ENCODE measurements at places on chromosomes 12 and 14. TPM values are rescaled to one million over a fixed set of nuclear protein-coding genes. Genes with fewer than 3 reads are reported as not detected.

Gene OR6C2
- not detected for total RNA-seq

GRCh38 chr14:74695406-74695805 lies 17.5 kb downstream of the AREL1 start:
- H3K27ac ChIP-seq, result no peak overlapping the region
- H3K36me3 ChIP-seq, result no peaks in the 10 kb centered on the region

Gene TSHR
- not detected for total RNA-seq

DNA sequence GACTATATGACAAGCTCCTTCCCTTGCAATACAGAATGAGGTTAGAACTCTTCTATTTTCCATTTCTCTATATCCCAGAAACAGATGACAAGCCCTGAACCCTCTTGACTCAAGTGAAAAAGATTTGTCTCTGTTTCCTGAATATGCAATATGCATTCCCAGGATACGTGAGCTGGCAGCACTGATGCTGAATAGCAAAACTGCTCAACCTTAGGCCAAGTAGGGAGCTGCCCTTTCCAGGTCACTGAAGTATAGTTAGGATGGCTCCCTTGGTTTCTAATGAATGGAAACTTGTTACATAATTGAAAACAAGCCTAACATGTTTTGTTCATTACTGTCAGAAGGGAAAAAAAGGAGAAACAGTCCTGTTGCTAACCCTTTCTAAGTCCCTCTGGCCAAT lies 47.9 kb upstream of the PLEKHG7 start:
- no peaks in the 10 kb centered on the region for H3K4me1 ChIP-seq
- H3K27me3 ChIP-seq, result no peaks in the 10 kb centered on the region
- no peak overlapping the region for H3K4me3 ChIP-seq
- peak overlapping the region; percentile 59 for H3K27ac ChIP-seq
- no peak for DNase-seq
- H3K36me3 ChIP-seq, result no peaks in the 10 kb centered on the region

- peak within 1 kb of the TSS; percentile 82 for H3K4me3 ChIP-seq
- H3K27me3 ChIP-seq, result no peaks in the 10 kb centered on the region
- H3K27ac ChIP-seq, result peak within 1 kb of the TSS; percentile 97
- H3K4me1 ChIP-seq, result no peaks in the 10 kb centered on the region
- peak; percentile 82 for DNase-seq
Measured at GRCh38 chr12:89708565-89709156, at the start of gene ATP2B1. Gene ATP2B1 (minus strand): TSS chr12:89708838. CDS start chr12:89655886, 52,952 bp downstream.

GRCh38 chr12:26696048-26696612 lies 136.9 kb downstream of the ITPR2 start:
- DNase-seq, result no peak
- no peaks in the 10 kb centered on the region for H3K36me3 ChIP-seq
- no peaks in the 10 kb centered on the region for H3K4me1 ChIP-seq
- H3K4me3 ChIP-seq, result no peak overlapping the region
- H3K27ac ChIP-seq, result no peak overlapping the region

DNA sequence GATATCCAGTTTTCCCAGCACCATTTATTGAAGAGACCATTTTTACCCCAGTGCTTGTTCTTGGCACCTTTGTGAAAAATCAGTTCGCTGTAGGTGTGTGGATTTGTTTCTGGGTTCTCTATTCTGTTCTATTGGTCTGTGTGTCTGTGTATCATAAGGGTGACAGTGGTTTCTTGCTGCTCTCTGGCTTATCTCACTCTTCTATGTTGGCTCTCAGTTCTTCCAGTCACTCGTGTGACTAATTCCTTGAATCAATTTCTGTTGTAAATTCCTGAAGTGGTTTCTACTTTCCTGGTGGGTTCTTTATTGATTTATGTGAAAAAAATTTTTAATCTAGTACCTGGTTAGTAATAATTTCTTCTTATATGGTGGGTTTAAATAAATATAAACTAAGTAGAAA lies 58.3 kb downstream of the OTOGL start:
- H3K27ac ChIP-seq, result no peak overlapping the region
- no peaks in the 10 kb centered on the region for H3K27me3 ChIP-seq
- H3K4me3 ChIP-seq, result no peak overlapping the region
- H3K36me3 ChIP-seq, result no peaks in the 10 kb centered on the region

Gene LRFN5
- 3.2 TPM for total RNA-seq

DNA sequence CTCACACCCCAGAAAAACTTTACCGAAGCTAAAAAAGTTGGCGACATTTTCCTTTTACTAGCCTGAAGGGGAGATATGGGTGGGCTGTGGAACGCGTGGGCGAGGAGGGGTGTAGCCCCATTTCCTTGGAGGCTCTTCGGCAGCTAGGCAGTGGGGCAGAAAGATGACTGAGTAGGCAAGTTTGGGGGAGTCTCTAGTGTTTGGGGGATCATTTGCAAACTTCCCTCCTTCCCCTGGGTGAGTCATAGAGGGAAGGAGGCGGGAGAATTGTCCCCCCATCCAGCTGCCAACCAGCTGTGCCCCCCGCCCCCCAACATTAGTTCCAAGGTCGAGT lies 2.3 kb downstream of the GLI1 start:
- H3K4me1 ChIP-seq, result peaks cover 8% of the 10 kb centered on the region
- H3K4me3 ChIP-seq, result peak overlapping the region; percentile 77
- DNase-seq, result no peak
- no peaks in the 10 kb centered on the region for H3K27me3 ChIP-seq
- H3K36me3 ChIP-seq, result no peaks in the 10 kb centered on the region

Gene SLCO1B3
- not detected for total RNA-seq

Gene BEGAIN
- total RNA-seq, result 4.1 TPM

DNA sequence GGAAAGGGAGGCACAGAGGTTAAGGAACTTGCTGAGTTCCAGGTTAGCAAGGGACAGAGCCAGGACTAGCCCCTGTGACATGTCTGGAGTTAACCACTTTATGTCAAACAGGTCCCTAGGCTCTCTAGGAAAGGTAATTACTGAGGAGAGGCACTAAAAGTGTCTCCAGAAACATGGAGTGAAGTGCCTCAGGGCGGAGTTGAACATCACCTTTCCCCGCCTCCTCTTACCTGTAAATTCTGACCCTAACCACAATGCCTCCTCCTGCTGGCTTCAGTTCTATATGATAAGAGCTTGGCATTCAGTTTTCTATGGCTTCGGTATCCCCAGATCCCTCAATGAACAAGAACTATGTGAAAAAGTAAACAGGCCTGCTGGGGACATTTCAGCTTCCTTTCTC lies 18.1 kb downstream of the RPH3A start:
- no peak for DNase-seq
- no peaks in the 10 kb centered on the region for H3K36me3 ChIP-seq
- H3K27me3 ChIP-seq, result no peaks in the 10 kb centered on the region
- H3K4me1 ChIP-seq, result no peaks in the 10 kb centered on the region
- no peak overlapping the region for H3K4me3 ChIP-seq

Data from breast epithelium (tissue), 4 donors.